ENCODE measurements at places on chromosomes 13 and 19.

- peak; percentile 96 for DNase-seq
Measured at GRCh38 chr19:3721131-3721886, 13.1 kb downstream of the TJP3 start.

DNA sequence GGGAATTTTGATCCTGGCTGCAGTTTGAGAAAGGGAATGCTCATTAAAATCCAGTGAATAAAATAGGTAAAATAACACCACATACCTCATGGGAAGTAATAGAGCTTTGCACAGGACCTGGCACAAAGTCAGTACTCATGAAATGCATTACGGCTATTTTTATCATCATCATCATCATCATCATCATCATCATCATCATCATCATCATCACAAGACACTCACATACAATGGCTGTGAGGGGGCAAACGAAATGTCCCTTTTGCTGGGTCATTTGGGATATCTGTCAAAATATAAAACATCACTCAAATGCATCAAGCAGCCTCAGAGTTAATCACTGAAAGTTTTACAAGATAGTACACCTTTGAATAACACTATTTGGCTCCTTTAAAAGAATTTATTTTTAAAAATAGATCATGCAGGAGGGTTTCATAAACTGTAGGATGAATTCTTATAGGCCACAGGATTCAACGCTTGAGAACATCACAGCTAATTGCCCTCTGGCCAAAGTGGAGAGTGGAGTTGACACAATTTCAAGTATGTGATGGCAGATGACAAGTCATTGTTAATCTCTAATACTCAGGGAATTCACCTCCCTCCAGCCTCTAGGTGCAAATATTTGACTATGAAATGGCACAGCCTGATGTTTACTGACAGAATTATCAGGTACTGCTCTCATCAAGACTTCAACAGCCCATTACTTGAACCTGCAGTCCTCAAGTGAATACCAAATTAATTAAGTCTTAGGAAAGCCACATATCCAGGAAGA is 14.2 kb upstream of the ZNF599 start:
- DNase-seq = no peak

GRCh38 chr13:109779876-109780510 is 6.4 kb downstream of the IRS2 start:
- DNase-seq = no peak

GRCh38 chr19:28166025-28166424 is 1046.9 kb downstream of the UQCRFS1 start:
- no peak for DNase-seq

DNA sequence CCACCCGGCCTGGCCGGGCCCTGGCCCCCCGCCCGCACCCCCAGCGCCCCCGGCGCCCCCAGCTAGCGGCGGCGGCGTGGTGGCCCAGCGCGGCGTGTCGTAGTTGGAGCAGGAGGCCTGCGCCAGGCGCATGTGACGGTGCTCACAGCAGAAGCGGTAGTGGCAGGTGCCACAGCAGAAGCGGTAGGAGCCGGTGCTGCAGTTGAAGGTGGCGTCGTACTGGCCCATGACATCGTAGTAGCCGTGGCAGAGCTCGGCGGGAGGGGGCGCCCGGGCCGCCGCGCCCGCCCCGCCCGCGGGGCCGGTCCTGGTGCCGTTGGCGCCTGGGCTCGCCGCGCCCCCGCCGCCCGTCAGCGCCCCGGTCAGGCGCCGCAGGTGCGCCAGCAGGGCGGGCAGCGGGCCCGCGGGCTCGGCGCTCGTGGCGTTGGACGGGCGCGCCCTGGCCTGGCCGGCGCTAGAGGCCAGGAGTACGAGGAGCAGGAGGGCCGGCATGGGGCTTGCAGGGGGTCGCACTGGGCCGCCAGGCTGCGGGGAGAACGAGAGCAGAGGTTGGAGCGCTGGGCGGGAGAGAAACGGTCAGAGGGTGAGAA is 633 bp downstream of the SHISA7 start:
- no peak for DNase-seq

- no peak for DNase-seq
Measured at GRCh38 chr13:92825938-92826596, 400.5 kb upstream of the GPC6 start.

DNA sequence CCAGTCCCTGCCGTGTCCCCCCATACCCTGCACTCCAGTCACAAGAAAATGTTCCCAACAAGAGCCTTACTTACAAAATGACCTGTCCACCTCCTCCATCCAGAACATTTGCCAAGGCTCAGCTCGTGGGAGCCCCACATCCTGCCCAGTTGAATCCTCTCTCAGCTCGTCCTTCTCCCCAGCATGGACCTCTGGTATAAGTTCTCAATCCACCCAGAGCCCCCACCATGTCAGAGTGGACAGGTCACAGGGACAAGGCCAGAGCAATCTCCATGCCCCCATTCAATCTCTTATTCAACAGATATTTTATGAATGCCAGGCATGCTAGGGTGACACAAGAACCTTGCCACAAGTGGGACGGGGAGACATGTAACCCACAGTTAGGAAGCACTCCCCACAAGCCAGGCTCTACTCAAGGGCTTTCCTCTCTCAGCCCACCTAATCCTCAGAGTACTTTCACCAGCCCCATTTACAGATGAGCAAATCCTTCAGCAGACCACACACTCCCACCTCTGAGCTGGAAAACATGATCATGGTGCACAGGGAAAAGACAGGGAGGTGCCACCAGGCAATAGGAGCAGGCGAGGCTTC is 15.1 kb downstream of the DEDD2 start:
- no peak for DNase-seq

GRCh38 chr19:11264452-11265176 is 2.3 kb upstream of the DOCK6 start:
- no peak for DNase-seq

GRCh38 chr19:8209462-8210378 is 550 bp downstream of the CERS4 start:
- peak; percentile 82 for DNase-seq

DNA sequence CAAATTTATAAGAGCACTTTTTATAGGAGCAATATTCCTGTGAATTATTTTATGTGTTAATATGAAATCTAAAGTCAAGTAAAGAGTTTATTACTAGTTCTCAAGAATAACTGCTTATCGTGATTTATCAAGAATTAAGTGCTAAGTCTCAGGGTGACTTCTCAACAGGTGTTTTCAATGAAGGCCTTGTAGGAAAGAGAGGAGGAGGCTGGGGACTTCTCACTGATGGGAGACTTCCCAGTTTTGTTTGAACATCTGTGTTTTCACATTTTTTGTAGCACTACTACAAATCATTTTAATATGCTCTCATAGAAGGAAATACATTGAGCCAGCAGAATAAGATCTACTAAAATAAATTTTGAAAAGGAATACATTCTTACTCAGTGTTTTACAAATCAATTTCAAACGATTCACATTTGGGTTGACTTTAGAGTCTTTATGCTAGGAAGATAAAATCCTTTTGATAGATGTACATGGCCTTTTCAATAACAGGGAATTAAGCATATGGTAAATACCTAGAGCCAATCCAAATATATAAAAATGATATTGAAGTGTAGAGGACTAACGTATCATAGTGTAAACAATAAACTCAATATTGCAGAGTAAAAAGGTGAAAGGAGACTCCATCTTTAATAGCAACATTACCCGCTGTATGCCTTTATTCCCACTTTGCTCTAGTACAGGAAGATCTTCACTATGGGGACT is 6.8 kb downstream of the PCDH17 start:
- DNase-seq = no peak

DNA sequence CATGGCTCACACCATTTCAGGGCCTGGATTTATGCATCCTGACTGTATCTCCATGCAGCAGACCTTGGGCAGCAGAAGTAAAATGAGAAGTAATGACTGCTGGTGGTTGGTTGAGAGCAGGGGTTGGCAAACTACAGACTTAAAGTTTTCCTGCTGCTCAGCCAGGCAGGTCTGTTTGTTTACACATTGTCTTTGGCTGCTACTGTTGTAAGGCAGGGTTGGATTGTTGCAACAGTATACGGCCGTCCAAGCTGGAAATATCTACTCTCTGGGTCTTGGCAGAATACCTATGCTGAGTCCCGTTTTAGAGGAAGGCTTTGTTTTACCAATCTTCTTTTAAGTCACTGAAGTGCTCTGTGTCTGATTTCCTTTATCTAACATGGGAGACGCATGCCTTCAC is 13.5 kb downstream of the SNRNP70 start:
- DNase-seq = no peak

GRCh38 chr13:50410921-50411746 is 395.9 kb downstream of the KCNRG start:
- DNase-seq = no peak

DNA sequence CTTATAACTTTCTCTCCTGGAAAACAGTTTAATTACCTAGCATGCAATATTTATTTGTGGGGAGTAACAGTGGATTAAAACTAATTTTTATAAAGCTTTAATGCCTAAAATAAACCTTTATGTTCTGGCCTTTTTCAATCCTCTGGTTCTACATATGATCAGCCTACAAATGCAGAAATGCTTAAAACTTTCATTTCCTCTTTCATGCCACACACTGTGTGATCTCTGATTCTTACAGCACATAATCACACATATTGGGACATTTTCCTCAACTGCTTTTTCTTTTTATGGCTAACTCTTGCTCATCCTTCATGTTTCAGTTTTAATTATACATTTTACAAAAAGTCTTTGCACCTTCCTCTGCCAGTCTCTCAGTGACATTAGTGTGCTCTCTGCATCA is 910.8 kb upstream of the SLITRK6 start:
- DNase-seq = no peak

- no peak for DNase-seq
Measured at GRCh38 chr13:33251131-33251661, 34.4 kb downstream of the STARD13 start.

DNA sequence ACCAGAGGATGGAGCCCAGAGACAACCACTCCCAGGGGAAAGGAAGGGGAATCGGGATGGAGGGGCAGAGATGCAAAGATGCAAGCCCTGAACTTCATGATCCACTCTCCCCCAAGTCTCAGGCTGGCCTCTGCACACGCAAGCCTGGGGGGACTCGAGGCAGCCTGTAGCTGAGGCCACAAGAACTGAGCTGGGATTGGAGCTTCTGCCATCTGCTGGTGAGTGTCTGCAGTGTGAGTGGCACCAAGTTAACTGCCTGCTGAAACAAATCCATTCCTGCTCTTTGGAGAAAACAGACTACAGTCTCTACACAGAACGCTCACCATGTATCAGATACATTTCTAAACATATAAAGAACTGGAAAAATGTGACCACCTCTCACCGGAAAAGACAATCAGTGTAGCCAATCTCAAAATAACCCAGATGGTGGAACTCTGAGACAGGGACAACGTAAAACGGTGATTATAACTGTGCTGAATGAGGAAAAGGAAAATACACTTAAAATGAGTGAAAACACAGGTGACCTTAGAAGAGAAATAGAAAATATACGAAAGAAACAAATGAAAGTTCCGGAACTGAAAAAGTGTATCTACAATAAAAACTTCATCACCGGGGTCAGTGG is 62.1 kb downstream of the KLF2 start:
- peak; percentile 59 for DNase-seq

DNA sequence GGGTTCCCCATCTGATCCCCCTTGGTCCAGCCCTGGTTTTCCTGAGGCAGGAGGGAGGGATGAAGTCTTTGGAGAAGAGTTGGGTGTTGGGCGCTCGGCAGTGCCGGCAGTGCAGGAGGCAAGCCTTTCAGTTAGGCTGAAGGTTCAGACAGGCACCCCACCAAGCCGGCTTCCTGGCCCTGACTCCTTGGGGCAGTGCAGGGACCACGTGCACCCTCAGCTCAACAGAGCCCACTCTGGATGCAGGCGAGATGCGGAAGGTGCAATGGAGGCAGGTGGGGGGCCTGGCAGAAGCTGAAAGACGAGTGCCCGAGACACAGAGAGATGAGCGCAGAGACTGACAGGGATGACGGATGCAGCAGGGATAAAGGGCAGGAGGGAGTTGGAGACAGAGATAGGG is 11.1 kb downstream of the MAMSTR start:
- DNase-seq = no peak

DNA sequence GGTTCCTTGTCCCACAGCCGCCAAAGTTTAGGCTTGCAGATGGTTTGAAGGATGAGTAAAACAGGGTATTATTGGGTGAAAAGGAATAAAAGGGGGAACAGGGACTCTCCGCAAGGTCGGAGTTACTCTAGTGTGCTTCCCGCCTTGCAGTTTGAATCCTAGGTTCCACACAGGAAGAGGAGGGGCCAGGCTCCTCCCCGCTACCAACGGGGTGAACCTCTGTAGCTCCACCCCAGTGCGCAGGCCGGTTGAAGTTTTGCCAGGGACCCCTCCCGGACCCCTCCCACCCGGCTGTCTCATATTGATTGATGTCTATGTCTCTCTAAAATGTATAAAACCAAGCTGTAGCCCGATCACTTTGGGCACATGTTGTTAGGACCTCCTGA is 11.6 kb upstream of the GTF2F2 start:
- no peak for DNase-seq

- no peak for DNase-seq
Measured at GRCh38 chr13:98648686-98649085, 71.8 kb upstream of the STK24 start.

GRCh38 chr19:7340959-7341837 is 7.5 kb upstream of the ARHGEF18 start:
- DNase-seq = peak; percentile 87

DNA sequence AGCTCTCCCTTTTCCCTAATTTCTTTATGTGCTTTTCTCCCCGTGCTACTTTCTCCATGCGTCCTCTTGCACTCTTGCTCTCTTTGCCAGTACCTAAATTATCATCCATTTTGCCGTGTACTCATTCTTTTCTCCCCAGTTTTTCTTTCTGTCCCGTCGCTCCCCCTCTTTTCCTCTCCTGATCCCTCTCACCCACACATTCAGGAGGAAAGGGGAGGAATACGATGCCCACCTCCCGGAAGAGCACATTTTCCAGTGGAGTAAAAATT is 821 bp downstream of the ZNF616 start:
- DNase-seq = no peak

DNA sequence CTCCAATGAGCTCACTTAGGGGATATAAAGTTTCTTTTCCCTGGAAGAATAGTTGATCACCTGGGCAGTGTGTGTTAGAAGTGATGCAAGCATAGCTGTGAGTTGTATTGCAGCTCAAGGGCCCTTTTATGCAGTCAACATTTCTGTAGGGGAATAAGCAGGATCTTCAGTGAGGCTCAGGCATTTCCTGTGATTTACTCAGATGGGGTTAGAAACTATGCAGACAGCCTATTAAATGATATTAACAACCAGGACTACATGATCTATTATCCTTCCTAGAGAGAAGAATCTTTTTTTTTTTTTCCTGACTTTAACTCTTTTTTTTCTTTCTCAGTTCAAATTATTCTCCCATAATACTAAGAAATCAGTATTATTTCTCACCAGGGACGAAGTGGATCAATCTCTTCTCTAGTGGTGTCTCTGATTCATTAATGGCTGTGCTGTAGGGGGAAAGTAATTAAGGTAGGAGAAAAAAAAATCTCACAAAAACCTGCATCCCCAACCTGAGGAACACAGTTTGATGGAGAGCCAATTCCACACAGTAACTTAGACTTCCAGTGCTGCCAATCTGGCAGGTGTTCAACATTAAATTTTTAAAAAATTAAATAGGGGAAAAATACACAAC is 126.4 kb upstream of the SLC10A2 start:
- no peak for DNase-seq

- DNase-seq = no peak
Measured at GRCh38 chr13:98613591-98613990, 36.7 kb upstream of the STK24 start.

Data from activated naive CD4-positive, alpha-beta T cell treated with Interleukin-2 at 50 U/mL for 16 hours (primary cell).